NCI-H2029 treated with DMSO at 0.1 percent for 48 hours (cell line): ENCODE measurements at places on chromosomes 16 and 17.

DNA sequence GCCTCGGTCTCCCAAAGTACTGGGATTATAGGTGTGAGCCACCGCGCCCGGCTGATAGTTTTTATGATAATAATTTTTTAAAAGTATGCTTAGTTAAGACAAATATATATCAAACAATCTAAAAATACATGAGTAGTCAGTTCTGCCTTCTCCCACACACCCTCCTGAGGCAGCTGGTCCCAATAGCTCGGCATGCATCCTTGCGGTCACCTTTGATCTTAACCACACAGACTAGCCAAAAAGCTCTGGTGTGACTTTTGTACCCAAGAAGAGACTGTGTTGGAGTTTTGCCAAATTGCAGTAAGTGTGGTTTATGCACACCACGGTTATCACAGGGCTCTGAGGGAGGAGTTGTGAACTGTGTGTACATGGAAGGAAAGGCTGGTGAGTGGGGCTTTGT lies 25.6 kb downstream of the ATP6V0A1 start:
- DNase-seq = no peak

- DNase-seq = no peak
Observed at GRCh38 chr16:77300256-77300655, 101.0 kb downstream of the SYCE1L start.

- DNase-seq = no peak
Observed at GRCh38 chr17:33239702-33240101, 53.4 kb downstream of the ASIC2 start.

DNA sequence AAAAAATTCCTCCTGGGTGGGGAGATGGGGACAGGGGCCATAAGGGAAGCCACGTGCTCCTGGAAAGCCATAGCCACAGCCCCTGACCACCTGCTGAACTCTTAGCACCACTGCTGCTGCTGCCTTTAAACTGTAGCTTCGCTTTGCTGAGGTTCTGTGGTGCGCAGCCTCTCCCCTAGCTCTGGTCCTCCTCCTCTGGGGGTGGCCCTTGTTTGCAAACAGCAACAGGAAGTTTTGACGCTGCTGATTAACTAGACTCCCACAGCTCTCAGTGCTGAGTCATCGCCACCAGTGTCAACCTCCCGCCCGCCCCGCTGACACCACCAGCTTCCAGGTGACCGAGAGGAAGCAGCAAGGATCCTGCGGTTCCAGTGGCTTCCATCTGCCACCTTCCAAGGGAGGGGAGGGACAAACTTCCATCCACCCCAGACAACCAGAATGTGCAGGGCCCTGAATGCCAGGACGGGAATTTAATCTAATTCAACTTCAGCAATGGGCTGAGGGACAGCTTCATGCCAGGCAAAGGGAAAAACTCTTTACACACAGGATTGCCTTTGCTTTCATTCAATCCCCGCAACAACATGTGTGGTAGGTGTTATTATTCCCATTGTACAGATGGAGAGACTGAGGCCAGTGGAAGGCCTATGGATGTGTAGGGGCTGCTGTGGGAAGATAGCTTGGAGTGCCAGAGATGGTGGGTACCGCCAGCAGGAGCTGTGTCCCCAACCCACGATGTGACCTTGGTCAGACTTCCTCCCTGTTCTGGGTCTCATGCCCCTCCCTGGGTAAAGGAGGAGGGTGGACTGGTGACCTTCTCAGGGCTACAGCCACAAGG lies 8.1 kb upstream of the KIFC3 start:
- DNase-seq = no peak

DNA sequence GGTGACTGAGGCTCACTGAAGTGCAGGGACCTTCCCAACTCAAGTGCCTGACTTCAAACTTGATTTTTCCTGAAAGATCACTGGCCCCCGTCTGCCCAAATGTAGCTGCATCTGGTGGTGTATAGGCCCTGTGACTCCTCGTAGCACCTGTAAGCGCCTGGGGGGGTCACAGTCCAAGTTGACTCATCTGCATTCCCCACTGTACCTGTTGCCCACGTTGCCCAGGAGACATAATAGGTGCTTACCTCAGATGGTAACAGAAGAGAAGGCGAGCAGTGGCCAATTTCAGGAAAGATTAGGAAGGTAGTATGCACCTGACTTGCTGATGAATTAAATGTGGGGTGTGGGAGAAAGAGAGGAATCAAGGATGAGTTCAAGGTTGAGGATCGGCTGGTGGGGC lies 44.1 kb upstream of the EMP2 start:
- no peak for DNase-seq

DNA sequence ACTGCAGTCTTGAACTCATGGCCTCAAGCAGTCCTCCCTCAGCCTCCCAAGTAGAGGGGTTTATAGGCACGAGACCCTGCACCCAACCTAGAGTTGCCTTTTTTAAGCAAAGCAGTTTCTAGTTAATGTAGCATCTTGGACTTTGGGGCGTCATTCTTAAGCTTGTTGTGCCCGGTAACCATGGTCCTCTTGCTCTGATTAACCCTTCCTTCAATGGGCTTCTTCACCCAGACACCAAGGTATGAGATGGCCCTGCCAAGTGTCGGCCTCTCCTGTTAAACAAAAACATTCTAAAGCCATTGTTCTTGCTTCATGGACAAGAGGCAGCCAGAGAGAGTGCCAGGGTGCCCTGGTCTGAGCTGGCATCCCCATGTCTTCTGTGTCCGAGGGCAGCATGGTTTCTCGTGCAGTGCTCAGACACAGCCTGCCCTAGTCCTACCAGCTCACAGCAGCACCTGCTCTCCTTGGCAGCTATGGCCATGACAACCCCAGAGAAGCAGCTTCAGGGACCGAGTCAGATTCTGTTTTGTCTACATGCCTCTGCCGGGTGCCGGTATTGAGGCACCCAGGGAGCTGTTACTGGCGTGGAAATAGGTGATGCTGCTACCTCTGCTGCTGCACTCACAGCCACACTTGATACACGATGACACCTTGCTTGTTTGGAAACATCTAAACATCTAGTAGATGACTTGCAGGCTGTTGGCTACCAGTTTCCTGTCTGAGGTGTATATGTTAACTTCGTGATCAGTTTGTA lies 3.3 kb downstream of the RPL13 start:
- DNase-seq = no peak

GRCh38 chr17:33580215-33580614 lies 287.1 kb upstream of the ASIC2 start:
- no peak for DNase-seq

DNA sequence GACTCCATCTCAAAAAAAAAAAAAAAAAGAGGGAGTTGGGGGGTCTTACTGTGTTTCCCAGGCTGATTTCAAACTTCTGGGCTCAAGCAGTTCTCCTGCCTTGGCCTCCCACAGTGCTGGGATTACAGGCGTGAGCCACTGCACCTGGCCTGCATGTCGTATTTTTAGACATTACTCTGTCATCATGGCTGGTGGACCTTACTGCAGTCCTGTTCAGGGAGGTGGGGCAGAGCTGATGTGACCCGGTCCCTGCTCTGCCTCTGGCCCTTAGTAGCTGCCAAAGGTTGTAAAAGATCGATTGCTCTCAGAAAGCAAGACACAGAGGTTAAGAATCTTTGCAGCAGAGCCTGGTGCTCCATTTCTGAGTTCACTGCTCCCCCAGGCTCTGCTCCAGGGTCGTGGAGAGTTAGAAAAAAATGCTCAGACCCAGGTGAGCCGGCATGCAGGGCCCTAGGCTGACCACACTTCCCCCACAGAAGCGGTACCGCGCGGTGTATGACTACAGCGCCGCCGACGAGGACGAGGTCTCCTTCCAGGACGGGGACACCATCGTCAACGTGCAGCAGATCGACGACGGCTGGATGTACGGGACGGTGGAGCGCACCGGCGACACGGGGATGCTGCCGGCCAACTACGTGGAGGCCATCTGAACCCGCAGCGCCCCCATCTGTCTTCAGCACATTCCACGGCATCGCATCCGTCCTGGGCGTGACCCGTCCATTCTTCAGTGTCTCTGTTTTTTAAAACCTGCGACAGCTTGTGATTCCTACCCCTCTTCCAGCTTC lies 7.1 kb upstream of the LASP1NB start:
- DNase-seq = no peak

DNA sequence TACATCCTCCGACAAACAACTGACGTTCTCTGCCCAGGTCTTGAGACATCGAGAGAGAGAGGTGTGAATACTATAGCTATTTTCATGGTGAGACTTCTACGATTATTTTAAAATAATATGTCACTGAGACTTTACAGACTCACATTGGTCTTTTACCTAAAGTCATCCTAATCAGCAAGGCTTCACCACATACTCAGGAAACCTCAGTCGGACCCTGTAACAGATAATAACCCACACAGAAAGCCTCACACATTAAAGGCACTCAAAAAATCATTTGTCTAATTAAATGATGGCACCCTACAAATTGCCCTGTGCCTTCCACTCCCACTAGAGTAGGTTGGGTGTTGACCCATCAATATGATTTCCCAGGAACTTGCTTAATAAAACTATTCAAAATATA lies 19.8 kb upstream of the SLC39A11 start:
- DNase-seq = no peak

DNA sequence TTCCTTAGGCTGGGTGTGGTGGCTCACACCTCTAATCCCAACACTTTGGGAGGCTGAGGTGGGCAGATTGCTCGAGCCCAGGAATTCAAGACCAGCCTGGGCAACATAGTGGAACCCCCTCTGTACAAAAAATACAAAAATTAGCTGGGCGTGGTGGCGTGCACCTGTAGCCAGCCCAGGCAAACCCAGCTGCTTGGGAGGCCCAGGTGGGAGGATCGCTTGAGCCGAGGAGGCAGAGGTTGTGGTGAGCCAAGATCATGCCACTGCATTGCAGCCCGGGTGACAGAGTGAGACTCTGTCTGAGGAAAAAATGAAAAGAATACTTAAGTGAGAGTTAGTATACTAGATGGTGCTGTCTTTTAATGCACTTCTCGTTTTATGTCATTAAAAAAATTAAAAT lies 15.1 kb downstream of the PPM1D start:
- DNase-seq = no peak

- no peak for DNase-seq
Observed at GRCh38 chr17:66610361-66611133, 224.4 kb upstream of the CACNG5 start.

DNA sequence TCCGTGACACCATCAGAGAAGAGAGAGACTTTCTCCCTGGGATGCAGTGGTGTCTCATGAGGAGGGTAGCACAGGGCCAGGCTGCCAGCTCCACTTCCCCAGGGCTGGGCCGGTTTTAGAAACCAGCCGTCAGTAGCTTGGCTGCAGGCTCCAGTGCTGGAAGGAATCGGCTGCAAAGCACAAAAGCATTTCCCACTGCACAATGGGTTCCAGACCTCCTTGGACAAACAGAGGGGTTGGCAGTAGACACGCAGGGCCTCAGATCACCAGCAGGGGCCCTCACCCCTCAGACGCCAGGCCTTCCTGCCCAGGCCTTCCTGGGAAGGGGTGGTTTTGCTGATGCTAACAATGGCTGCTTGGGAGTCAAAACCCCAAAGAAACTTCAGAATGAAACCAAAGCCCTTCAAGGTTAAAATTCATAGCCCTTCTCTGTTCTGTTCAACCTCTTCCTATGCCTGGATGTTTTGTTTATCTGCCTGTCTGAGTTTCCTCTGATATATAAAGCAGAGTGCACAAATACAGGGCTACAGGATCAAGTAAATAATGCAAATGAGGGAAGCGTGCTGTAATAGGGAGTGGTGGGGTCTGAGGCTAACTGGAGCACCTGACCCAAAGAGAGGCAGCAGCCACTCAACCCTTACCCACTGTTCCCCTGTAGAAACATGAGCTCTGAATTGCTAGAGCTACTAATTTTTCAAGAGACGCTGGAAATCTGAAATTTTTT lies 26.2 kb downstream of the TEKT5 start:
- no peak for DNase-seq

- no peak for DNase-seq
Observed at GRCh38 chr17:76478097-76478496, 10.7 kb downstream of the AANAT start.

- no peak for DNase-seq
Observed at GRCh38 chr17:40015998-40016985, 1.1 kb downstream of the CSF3 start.

DNA sequence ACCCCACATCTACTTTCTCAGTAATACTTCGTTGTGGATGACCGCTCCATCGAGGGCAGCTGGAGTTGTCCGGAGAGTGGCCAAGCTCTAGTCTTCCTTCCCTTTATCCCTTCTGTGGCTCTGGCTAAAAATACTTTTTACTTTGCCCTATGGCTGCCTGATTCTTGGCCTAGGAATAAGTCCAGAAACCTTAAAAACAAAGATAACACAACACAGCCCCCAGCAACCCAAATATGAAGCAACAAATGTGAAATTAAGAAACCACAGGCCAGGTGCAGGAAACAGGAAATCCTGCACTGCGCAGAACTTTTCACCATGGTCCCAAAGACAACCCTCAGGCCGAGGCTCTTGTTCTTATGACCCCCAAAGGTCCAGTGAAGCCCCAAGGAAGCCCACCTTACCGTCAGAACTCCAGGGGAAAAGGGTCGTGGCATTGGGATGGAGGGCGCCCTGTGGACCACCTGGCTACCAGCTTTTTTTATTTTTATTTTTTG lies 26.0 kb downstream of the TK2 start:
- DNase-seq = no peak

- no peak for DNase-seq
Observed at GRCh38 chr17:56774650-56775049, 59.1 kb downstream of the C17orf67 start.

DNA sequence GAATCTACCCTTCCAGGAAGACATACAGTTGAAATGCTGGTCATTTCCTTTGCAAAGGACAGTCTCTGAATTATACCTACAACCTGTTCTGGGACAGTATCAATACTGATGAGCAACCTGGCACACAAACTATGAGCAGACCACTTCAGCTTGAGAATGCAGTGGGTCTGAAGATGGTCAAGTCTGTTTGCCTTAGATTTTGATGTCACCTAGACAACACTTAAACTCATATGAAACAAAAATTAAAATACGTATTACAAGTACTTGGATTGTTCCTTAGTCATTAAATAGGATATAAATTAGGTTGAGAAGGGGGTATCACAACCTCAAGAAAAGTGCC lies 3.5 kb downstream of the SRSF2 start:
- no peak for DNase-seq

GRCh38 chr16:20259541-20259940 lies 67.8 kb downstream of the GP2 start:
- DNase-seq = no peak

DNA sequence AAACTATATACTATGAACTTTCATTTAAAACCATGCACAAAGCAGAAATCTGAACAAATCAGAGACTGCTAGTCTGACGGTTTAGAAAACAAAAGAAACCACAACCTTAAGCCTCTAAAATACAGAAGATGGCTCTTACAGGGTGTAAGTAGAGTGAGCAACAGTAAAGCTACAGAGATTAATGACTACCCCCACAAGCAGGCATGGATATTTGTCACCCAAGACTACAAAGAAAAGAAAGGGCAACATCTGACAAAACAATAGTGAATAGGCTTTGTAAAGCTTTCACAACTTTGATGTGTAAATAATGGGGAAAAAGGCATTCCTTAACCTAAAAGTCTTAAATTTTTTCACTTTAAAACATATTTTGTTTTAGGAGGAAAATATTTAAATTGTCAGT lies 75.0 kb downstream of the SPAG9 start:
- DNase-seq = no peak

DNA sequence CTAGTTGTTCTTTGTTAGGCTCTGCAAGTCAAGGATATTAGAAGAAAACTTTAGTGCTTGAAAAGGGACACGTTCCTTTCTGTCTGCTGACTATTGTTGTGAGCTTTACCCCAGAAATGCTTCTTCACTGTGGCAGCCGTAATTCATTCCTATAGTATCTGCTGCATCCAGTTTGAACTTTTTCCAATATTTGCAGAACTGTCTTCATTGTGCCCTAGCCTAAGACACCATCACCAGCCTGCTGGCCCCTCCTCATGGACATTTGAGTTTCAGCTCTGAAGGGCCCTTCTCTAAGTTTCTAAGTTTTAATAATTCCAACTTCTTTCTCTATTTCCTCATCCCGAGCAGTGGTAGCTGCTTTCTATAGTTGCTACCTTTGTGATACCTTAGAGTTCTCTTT lies 91.7 kb downstream of the SLC39A11 start:
- no peak for DNase-seq
